ENCODE measurements at places on chromosomes 5 and 9.

- DNase-seq, result no peak
These were observed 8.7 kb downstream of the C1QTNF2 start for GRCh38 chr5:160361624-160362228.

GRCh38 chr9:4842213-4842612 lies 49.5 kb downstream of the RCL1 start:
- DNase-seq, result no peak

GRCh38 chr5:112917453-112917995 lies 4.5 kb downstream of the REEP5 start:
- DNase-seq, result no peak

DNA sequence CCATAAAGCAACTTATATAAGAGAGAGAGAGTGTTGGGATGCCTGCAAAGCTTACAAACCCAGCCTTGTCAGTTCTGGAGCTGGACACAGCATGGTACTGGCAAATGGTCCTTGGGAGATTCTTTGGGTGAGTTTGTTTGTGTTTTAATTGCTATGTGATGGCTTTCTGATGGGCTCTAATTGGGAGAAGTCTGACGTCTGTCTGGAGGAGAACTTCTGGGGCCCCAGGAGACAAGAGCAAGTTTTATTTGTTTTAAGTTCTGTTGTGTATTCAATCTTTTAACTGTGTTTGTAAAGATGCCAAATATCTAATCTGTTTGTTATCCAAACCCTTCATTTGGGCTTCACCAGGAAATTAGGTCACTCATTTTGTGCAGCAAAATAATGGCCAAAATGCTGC lies 50.3 kb upstream of the AFAP1L1 start:
- no peak for DNase-seq

- DNase-seq, result no peak
These were observed 13.9 kb downstream of the SLC31A2 start for GRCh38 chr9:113164536-113165300.

- DNase-seq, result no peak
These were observed 359.0 kb upstream of the SLC30A5 start for GRCh38 chr5:68734781-68735180.

- DNase-seq, result no peak
These were observed 242.3 kb upstream of the PTGER4 start for GRCh38 chr5:40437452-40437861.

GRCh38 chr9:3868466-3868865 lies 342.7 kb upstream of the RFX3 start:
- DNase-seq, result no peak

- no peak for DNase-seq
These were observed 676.5 kb downstream of the DMRTA1 start for GRCh38 chr9:23123048-23123632.

- DNase-seq, result peak; percentile 94
These were observed 1.5 kb downstream of the PARP8 start for GRCh38 chr5:50667653-50668595.

DNA sequence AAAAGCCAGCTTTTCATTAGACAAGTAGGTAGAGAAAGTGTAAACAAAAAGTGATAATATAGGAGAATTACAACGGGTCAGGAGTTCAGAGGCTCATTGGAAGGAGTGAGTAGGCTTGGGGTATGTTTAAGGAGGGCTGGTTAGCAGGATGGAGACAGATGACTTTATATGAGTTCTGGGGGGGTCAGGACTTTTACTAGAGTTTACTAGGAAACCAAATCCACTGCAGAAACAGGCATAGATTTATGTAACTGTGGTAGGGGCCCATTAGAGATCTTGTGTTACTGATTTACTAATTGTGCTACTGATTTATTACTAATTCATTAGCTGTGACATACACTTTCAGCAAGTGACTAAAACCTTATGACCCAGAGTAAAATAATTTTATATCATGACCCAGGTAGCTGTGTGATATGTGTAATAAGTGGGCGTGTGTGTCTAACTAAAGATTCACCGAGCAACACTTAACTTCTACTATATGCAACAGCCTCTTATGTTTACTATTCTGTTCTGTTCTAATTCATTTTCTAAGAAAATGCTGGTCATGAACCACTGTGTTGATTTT lies 73.5 kb downstream of the IQGAP2 start:
- DNase-seq, result no peak

GRCh38 chr9:126392662-126393371 lies 66.2 kb downstream of the MVB12B start:
- no peak for DNase-seq

- no peak for DNase-seq
These were observed 25.8 kb downstream of the ST8SIA4 start for GRCh38 chr5:100877274-100877673.

- DNase-seq, result no peak
These were observed 26.4 kb upstream of the STC2 start for GRCh38 chr5:173354645-173355044.

- no peak for DNase-seq
These were observed 286.7 kb upstream of the IRX4 start for GRCh38 chr5:2169430-2169808.

DNA sequence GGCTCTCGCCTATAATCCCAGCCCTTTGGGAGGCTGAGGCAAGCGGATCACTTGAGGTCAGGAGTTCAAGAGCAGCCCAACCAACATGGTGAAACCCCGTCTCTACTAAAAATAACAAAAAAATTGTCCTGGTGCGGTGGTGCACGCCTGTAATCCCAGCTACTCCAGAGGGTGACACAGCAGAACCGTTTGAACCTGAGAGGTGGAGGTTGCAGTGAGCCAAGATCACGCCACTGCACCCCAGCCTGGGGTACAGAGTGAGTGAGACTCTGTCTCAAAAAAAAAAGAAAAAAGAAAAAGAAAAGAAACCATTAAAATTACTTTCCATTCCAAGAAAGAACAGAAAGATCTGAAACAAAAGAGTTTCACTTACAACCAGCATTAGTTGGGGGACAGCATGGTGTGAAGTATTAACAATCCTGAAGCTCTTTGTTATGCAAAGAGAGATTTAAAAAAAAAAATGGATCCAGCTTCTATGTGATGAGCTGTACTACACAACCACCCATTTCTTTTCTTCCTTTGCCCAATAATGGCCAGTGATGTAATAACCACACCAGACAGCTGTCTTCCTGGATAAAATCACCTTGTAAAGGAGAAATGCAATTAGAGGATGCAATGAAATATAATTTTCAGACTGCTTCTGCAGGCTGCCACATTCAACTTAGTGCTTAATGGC lies 76.9 kb downstream of the MED27 start:
- DNase-seq, result no peak

- DNase-seq, result no peak
These were observed 301.4 kb downstream of the PDE4D start for GRCh38 chr5:59592101-59592500.

DNA sequence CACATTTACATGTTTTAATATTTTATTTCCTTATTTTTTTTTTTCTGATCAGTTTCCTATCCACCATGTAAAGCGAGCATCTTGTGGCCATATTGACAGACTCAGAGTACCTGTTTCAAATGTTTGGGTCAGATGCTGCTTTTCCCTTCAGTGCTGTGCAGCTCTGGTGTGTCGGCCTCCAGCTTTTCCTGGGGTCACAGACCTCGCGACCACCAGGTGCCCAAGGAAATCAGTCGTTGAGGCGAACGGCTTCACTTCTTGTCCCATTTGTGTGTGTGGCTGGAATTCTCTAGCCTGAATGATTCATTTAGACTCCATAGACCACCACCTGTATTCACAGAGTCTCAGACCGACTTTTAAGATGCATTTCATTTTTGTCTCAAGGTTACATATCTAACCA lies 166.9 kb upstream of the SPRY4 start:
- no peak for DNase-seq

DNA sequence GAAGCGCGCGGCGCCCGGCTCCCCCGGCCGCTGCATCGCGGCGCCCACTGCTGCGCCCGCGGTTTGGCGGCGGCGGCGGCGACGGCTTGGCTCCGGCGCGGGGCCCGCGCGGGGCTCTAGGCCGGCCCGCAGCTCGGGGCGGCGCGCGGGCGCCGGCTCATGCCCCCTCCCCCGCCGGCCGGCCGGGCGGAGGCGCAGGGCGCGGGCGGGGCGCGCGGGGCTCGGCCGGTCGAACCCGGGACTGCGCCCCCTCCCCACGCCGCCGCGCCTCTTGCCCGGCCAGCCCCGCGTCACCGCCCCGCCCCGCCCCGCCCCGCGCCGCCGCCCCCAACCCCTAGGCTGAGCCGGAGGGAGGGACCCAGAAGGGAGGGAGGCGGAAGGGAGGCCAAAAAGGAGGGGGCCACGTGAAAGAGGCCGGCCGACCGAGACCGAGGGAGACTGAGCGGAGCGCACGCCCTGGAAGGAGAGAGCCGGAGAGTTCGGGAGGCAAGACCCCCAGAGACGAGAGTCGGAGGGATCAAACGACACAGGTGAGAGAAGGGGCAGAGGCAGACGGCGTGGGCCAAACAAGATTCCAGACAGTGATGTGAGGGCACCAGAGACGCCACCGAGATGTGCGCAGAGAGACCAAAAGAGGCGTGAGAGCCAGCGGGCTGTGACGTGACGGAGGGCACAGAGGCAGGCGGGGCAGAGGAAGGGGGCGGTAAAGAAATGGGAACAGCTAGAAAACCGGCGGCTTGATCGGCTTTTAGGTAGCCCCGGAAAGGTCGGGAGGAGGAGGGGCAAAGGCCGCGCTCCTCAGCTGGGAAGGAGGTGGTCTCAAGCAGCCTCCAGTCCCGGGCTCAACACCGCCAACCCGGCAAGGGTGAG lies at the start of gene BARX1:
Gene BARX1, minus strand, starts transcription at position 245 of the 870 bp plus-strand sequence. Its CDS starts 209 bp downstream, at position 36.
- DNase-seq, result peak; percentile 68

- no peak for DNase-seq
These were observed 100.5 kb downstream of the XRCC4 start for GRCh38 chr5:83177803-83178202.

GRCh38 chr5:53161876-53162275 lies 52.3 kb upstream of the MOCS2 start:
- no peak for DNase-seq

DNA sequence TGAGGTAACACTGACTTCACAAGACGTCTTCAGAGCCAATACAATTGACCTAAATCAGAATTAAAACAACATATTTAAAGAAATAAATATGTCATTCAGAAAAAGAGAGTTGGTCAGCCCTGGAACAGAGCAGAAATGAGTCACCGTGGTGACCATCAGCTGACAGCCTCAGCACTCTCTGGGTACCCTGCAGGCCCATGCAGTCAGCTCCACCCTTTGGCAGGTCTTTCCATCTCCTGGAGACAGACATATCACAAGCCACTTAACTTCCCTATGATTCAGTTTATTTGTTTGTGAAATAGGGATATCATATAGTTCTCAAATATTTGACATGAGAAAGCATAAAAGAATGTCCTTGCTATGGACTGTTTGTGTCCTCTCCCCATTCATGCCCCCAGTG lies 151.6 kb upstream of the MEF2C start:
- no peak for DNase-seq

GRCh38 chr5:172450861-172451695 lies 3.2 kb downstream of the SH3PXD2B start:
- DNase-seq, result peak; percentile 73

All from activated CD8-positive, alpha-beta memory T cell treated with anti-CD3 and anti-CD28 coated beads, Interleukin-2, amount 50 U/mL, for 48 hours (primary cell).